Liver (tissue), 10 donors: ENCODE measurements at places on chromosomes 13 and 19. TPM values are rescaled to one million over a fixed set of nuclear protein-coding genes. Genes with fewer than 3 reads are reported as not detected.

DNA sequence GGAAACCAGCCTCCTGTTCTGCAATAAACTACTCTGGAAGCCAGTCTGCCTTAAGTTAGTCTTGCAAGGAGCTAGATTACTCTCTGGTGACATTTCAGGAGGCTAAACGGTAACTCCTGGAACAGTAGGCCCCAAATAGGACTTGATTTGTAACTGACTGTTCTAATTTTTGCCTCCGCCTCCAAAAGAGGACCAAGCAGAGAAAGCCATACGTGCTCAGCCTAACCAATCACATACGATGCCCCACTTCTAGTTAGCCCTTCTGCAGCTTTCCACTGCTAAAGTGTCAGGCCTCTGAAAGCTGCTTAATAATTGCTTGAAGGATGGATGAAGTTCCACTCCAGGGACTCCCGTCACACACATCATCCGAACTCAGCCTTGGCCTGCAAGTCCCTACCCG lies 744 bp downstream of the ZNF805 start:
- no peak for DNase-seq
- peaks cover 4% of the 10 kb centered on the region for H3K36me3 ChIP-seq
- no peaks in the 10 kb centered on the region for H3K27me3 ChIP-seq
- peaks cover 13% of the 10 kb centered on the region for H3K4me1 ChIP-seq

GRCh38 chr19:13130886-13131490 lies 12.9 kb downstream of the NACC1 start:
- peaks cover 8% of the 10 kb centered on the region for H3K36me3 ChIP-seq
- H3K27me3 ChIP-seq, result no peaks in the 10 kb centered on the region
- H3K4me1 ChIP-seq, result peaks cover 8% of the 10 kb centered on the region
- no peak for DNase-seq

- H3K4me1 ChIP-seq, result no peaks in the 10 kb centered on the region
- H3K27ac ChIP-seq, result no peak overlapping the region
- H3K4me3 ChIP-seq, result no peak overlapping the region
- H3K36me3 ChIP-seq, result no peaks in the 10 kb centered on the region
- no peak for DNase-seq
- H3K27me3 ChIP-seq, result no peaks in the 10 kb centered on the region
Measured at GRCh38 chr13:37886879-37887278, 17.3 kb upstream of the TRPC4 start.

DNA sequence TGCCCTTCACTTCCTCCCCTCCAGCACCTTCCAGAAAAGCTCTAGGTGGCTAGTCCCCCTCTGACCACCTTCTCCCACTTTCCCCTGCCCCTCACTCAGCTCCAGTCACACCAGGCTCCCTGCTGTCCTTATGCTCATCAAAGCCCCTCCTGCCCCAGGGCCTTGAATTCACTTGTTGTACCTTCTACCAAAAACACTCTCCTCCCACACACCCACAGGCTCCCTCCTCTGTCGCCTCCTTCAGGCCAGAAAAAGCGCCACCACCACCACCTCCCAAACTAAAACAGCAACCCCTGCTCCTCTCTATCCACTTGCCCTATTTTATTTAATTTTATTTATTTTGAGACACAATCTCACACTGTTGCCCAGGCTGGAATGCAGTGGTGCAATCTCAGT lies 4.8 kb upstream of the CEACAM16 start:
- peaks cover 23% of the 10 kb centered on the region for H3K4me1 ChIP-seq
- H3K36me3 ChIP-seq, result no peaks in the 10 kb centered on the region
- no peaks in the 10 kb centered on the region for H3K27me3 ChIP-seq
- peak overlapping the region; percentile 64 for H3K27ac ChIP-seq

The GRK1 gene
- total RNA-seq, result not detected
